Immature natural killer cell (primary cell): ENCODE measurements at places on chromosomes 5 and 9.
A peak's percentile ranks its signal among the peaks of the same experiment; 100 is the strongest.

GRCh38 chr9:75642522-75642921, 248.0 kb upstream of the PCSK5 start:
- DNase-seq: no peak
- no peaks in the 10 kb centered on the region for H3K36me3 ChIP-seq
- H3K27ac ChIP-seq: no peak overlapping the region
- H3K4me3 ChIP-seq: no peak overlapping the region

DNA sequence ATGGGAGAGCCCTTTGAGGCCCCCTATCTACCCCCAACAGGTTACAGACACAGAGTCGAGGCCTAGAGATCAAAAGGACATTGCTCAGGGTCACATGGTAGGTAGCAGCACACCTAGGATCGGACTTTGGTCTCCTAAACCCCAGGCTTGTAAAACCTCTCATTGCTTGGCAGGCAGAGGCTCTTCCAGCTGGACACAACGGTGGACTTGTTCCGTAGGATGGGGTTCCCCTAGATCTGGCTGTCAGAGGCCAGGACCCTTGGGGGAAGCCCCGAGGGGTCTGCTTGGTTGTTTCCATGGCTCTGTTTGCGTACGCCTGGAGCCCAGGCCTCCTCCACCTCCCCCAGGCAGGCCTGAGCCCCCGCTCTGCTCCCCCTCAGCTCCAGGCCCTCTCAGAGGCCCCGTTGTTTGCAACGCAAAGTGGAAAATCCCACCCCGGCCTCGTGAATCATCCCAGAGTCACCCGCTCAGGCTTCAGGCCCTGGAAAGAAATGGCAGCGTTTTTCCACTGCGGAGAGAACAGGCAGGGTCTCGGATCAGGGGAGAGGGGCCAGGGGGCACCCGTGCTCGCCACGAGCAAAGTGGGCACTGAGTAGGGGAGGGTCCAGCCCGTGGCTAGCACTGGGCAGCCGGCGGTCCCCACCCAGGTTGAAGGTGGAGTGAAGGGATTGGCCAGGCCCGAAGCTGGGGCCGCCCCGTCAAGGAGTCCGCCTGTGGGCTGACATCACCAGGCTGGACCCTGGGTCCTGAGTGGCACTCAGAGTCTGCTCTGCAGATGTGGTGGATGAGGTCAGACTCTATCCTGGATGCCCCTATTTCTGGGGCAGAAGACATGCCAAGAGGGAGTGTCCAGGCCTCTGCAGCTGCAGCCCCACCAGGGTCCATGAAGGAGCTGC, 19.8 kb downstream of the COL27A1 start:
- no peak overlapping the region for H3K27ac ChIP-seq
- H3K4me1 ChIP-seq: no peaks in the 10 kb centered on the region
- H3K4me3 ChIP-seq: no peak overlapping the region
- no peaks in the 10 kb centered on the region for H3K36me3 ChIP-seq
- DNase-seq: no peak

GRCh38 chr5:122656577-122656976, 118.3 kb upstream of the SNX2 start:
- DNase-seq: no peak
- no peaks in the 10 kb centered on the region for H3K36me3 ChIP-seq
- no peak overlapping the region for H3K4me3 ChIP-seq
- H3K27ac ChIP-seq: no peak overlapping the region

GRCh38 chr5:52710972-52711596, 76.6 kb upstream of the ITGA1 start:
- peaks cover 51% of the 10 kb centered on the region for H3K4me1 ChIP-seq
- no peak for DNase-seq
- H3K36me3 ChIP-seq: no peaks in the 10 kb centered on the region
- H3K4me3 ChIP-seq: no peak overlapping the region

GRCh38 chr5:120452471-120452870, 11.6 kb upstream of the PRR16 start:
- H3K36me3 ChIP-seq: no peaks in the 10 kb centered on the region
- no peaks in the 10 kb centered on the region for H3K4me1 ChIP-seq
- no peak for DNase-seq
- H3K27ac ChIP-seq: no peak overlapping the region

- DNase-seq: no peak
- H3K4me3 ChIP-seq: no peak overlapping the region
- H3K27ac ChIP-seq: no peak overlapping the region
- peaks cover 9% of the 10 kb centered on the region for H3K36me3 ChIP-seq
These were observed 43.5 kb upstream of the UBAC1 start for GRCh38 chr9:136004712-136005111.

DNA sequence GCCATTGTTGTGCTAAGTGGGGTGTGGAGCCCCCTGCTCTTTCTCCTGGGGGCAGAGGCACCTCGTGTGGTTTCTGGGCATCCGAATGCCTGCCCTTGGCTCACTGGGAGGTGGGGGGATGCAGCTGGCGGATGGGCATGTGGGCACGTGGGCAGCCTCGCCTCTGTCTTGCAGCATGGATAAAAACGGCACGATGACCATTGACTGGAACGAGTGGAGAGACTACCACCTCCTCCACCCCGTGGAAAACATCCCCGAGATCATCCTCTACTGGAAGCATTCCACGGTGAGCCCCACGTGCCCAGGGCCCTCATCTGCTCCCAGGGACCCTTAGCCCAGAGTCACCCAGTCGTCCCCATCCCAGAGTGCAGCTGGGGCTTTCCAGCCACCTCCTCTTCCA, 25.3 kb downstream of the PTGES2 start:
- no peak for DNase-seq
- no peak overlapping the region for H3K4me3 ChIP-seq
- H3K36me3 ChIP-seq: peaks cover 14% of the 10 kb centered on the region
- H3K27me3 ChIP-seq: peaks cover 1% of the 10 kb centered on the region
- H3K4me1 ChIP-seq: peaks cover 21% of the 10 kb centered on the region

- H3K27me3 ChIP-seq: peaks cover 21% of the 10 kb centered on the region
- peaks cover 16% of the 10 kb centered on the region for H3K4me1 ChIP-seq
- H3K4me3 ChIP-seq: no peak overlapping the region
These were observed 131.9 kb downstream of the MRPL36 start for GRCh38 chr5:1667648-1668140.

DNA sequence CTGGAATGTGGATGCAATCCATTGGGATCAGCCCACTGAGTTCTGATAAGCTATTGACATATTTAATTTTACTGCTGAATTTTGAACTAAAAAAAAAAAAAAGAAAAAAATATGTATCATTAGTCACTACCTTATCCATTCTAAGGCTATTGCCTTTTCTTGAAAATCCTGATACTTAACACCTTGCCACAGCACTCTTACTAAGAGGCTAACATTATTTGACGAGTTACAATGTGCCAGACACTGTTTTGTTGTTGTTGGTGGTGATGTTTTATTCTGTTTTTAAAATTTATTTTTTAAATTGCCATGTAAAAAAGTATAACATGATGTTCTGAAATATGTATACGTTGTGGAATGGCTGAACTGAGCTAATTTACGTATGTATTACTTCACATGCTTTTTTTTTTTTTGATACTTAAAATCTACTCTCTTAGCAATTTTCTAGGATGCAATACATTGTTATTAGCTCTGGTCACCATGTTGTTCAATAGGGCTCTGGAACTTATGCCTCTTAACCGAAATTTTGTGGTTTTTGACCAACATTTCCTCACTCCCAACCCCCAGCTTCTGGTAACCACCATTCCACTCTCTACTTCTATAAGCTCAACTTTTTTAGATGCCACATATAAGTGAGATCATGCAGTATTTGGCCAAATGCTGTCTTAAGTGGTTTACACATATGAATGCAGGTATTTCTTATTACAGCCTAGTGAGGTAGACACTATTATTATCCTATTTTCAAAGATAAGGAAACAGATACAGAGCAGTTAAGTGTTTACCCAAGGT, 134.8 kb upstream of the PCA3 start:
- peak overlapping the region; percentile 64 for H3K4me3 ChIP-seq
- peak; percentile 21 for DNase-seq
- no peaks in the 10 kb centered on the region for H3K36me3 ChIP-seq
- peaks cover 30% of the 10 kb centered on the region for H3K4me1 ChIP-seq
- peak overlapping the region; percentile 37 for H3K27ac ChIP-seq
- no peaks in the 10 kb centered on the region for H3K27me3 ChIP-seq

DNA sequence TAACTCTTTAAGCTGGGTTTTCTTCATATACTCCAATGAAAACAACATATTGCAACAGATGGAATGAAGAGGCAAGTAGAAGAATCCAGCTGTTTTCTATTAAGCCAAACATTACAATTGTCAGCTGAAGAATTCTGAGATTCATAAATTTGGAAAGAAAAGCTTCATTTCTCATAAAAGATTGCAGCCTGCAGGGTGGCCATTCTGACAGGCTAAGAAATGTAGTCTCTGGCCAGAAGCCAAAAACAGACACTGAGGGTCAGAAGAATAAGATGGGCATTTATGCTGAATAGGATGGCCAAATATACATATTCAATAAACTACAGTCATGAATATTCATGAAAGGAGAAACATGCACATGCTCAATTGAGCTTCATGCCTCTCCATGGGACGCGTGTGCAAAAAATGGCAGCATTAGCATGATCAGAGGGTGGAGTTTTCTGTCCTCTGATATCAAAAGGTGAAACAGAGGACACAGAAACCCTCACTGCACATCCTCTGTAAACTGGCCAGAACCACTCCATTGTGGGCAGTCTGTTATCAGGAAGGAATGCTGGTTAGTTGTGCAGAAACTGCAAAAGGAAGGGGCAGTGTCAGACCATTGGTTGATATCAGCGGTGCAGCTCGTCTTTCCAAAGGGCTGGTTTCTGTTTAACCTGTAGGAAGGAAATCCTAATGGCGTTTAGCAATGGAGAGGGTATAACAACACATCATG, 50.2 kb downstream of the FXN start:
- H3K36me3 ChIP-seq: no peaks in the 10 kb centered on the region
- no peak overlapping the region for H3K27ac ChIP-seq
- DNase-seq: no peak
- no peaks in the 10 kb centered on the region for H3K27me3 ChIP-seq
- no peaks in the 10 kb centered on the region for H3K4me1 ChIP-seq
- no peak overlapping the region for H3K4me3 ChIP-seq

- H3K27me3 ChIP-seq: peaks cover 7% of the 10 kb centered on the region
- DNase-seq: no peak
- H3K4me1 ChIP-seq: peaks cover 6% of the 10 kb centered on the region
- H3K27ac ChIP-seq: no peak within 1 kb of the TSS
- H3K4me3 ChIP-seq: no peak within 1 kb of the TSS
- H3K36me3 ChIP-seq: no peaks in the 10 kb centered on the region
These were observed at the start of gene CSF1R for GRCh38 chr5:150085950-150086715. TSS of gene CSF1R (minus strand) at chr5:150086554. CDS start at chr5:150086427, 127 bp downstream.

- H3K27me3 ChIP-seq: no peaks in the 10 kb centered on the region
- H3K4me1 ChIP-seq: no peaks in the 10 kb centered on the region
- DNase-seq: no peak
- H3K36me3 ChIP-seq: no peaks in the 10 kb centered on the region
- no peak overlapping the region for H3K27ac ChIP-seq
These were observed 585.1 kb downstream of the TLE4 start for GRCh38 chr9:80156756-80157472.

DNA sequence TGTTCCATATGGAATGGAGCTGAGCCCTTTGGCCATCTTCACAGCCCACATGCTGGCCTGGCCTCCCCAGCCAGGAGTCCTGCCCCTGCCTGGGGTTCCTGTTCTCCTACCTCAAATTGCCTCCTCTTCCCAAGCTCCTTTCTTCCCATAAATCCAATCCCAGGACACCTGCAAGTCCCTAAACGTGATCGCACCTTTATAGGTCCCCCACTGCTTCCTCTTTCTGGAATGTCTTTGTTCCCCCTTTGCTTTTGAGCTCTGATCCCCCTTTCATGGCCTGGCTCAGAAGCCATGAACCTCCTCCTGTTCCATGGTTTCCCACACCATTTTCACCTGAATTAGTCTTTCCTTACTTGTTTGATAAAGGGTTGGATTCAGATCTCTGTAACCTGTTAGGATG, 68.5 kb downstream of the TRPC7 start:
- H3K27ac ChIP-seq: no peak overlapping the region
- no peaks in the 10 kb centered on the region for H3K27me3 ChIP-seq
- no peaks in the 10 kb centered on the region for H3K4me1 ChIP-seq
- no peak for DNase-seq
- no peaks in the 10 kb centered on the region for H3K36me3 ChIP-seq

DNA sequence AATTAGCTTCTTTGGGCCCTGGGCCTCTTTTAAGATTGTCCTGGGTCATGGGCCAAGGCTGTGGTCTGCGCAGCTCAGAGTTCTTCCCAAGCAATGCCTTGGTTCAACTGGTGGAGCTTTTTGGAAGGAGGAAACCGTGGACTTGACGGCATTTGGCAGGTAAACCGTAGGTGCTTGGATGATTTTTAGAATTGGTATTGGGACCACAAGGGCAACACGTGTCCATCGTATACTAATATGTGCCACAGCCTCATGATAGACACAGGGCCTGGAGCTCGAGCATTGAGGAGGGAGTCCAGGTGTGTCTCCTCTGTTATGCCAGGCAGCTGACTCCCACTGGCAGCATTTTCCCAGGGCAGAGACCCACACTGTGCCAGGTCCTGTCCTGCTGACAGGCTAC, 120.9 kb upstream of the PITX1 start:
- DNase-seq: no peak
- no peaks in the 10 kb centered on the region for H3K4me1 ChIP-seq
- H3K27me3 ChIP-seq: peaks cover 2% of the 10 kb centered on the region
- no peaks in the 10 kb centered on the region for H3K36me3 ChIP-seq
- no peak overlapping the region for H3K27ac ChIP-seq

DNA sequence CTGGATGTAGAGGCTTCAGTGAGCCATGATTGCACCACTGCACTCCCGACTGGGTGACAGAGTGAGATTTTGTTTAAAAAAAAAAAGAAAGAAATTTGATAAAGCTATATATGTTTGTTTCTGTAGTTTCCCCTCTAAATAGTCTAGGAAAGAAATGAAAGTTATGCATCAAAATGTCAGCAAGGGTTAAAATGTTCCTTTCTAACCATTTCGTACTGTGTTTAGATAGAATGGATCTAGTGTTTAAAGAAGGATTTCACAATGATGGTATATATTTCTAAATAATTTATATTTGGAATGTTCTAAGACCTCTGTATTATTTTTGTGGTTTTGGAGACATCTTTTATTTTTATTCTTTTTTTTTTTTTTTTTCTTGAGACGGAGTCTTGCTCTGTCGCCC, 22.7 kb downstream of the TEK start:
- H3K4me1 ChIP-seq: no peaks in the 10 kb centered on the region
- no peak overlapping the region for H3K27ac ChIP-seq
- H3K27me3 ChIP-seq: no peaks in the 10 kb centered on the region
- DNase-seq: no peak

DNA sequence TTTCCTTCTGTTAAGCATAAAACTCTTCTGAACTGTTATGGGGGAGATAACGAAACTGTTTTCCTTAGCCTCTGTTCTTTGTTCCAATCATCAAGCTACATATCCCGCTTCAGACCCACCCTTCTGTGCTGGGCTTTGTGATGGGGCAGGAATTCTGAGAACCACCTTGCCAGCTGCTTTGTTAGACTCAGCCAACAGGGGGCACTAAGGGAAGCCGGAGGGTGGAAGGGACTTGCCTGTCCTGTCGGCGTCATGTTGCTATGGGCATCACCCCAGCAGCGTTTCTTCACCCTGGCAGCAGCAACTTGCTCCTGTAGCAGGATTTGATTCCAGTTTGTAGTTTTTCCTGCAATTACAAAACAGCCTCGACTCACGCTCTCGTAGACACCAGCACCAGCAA, 169.1 kb downstream of the CAAP1 start:
- no peaks in the 10 kb centered on the region for H3K27me3 ChIP-seq
- no peaks in the 10 kb centered on the region for H3K4me1 ChIP-seq
- no peak overlapping the region for H3K27ac ChIP-seq
- DNase-seq: no peak
- no peak overlapping the region for H3K4me3 ChIP-seq
